Stimulated activated CD8-positive, alpha-beta memory T cell treated with anti-CD3 and anti-CD28 coated beads, Interleukin-15, amount 100 ng/mL, for 4 hours (primary cell): ENCODE measurements at places on chromosomes 5 and 9.

DNA sequence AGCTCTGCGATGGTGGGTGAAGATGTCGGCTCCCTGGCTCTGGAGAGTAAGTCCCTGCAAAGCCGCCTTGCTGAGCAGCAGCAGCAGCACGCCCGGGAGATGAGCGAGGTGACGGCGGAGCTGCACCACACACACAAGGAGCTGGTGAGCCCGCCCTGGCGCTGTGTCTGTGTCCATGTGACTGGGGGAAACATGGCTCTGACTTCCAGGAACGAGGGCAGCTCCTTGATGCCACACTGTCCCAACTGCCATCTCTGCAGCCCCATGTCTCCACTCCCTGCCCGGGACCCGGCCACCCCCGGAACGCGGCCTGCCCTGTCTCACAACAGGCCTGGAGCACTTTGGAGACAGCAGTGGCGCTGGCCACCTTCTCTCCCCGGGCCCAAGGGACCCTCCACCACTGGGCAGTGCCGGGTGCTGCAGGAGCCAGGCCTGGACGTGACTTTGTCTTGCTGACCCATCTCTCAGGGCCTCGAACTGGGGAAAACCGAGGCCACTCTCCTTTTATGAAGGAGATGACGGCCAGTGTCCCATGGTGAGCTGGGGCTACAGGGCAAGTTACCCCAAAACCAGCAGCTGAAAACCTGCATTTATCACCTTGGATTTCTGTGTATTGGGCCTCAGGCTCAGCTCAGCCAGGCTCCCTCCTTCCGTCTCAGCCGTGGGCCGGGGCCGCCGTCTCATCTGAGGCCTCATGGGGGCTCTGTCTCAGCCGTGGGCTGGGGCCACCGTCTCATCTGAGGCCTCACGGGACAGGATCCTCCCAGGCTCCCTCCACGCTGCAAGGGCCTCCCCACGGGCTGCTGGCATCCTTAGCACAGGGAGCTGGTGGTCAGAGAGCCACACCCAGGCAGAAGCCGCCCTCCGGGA is 28.6 kb downstream of the CEP72 start:
- DNase-seq: no peak

DNA sequence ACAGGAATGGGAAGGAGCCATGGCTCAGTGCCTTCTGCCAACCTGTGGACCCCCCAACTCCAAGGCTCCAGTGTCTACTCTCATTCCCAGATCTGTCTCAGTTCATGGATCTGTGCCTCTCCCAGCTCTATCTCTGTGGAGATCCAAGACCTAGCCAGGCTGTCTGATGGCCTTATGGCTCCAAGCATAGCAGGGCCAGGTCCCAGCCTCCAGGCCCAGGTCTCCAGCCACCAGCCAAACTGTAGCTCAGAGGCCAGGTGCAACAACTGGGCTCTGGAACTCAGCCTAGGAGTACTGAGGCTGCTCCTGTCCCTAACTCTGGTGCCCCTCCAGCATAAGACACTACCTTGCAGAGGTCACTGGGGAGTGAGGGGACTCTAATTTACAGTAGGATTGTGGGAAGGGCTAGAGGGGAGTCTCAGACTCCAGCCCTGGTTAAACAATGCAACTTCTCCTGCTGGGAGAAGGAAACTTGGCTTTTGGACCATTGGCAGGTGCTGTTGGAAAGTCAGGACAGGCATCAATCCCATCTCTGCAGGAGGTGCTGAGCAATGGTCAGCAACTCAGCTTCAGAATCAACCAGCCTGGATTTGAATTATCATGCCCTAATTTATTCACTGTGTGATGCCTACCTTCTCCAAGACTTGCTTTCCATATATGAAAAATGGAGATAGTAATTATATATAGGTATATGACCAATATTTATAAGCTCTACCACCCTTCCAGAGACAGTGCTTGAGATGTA is 63.0 kb downstream of the PCDH1 start:
- no peak for DNase-seq

DNA sequence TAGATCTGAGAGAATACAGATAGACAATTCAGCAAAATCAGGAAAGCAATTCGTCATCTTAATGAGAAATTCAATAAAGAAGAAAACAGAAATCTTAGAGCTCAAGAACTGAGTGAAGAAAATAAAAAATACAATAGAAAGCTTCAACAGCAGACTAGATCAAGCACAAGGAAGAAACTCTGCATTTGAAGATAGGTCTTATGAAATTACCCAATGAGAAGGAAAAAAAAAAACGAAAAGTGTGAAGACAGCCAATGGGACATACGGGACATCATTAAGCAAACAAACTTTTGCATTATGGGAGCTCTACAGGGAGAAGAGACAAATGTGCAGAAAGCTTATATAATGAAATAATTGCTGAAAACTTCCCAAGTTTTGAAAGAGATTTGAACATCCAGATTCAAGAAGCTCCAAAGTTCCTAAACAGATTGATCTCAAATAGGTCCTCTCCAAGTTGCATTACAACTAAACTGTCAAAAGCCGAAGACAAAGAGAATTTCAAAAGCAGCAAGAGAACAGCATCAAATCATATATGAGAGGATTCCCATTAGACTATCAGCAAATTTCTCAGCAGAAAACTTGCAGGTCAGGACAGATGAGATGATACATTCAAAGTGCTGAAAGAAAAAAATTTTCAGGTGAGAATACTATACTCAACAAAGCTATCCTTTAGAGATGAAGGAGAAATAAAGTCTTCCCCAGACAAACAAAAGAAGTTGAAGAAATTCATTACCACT is 10.8 kb upstream of the RLN2 start:
- DNase-seq: no peak

DNA sequence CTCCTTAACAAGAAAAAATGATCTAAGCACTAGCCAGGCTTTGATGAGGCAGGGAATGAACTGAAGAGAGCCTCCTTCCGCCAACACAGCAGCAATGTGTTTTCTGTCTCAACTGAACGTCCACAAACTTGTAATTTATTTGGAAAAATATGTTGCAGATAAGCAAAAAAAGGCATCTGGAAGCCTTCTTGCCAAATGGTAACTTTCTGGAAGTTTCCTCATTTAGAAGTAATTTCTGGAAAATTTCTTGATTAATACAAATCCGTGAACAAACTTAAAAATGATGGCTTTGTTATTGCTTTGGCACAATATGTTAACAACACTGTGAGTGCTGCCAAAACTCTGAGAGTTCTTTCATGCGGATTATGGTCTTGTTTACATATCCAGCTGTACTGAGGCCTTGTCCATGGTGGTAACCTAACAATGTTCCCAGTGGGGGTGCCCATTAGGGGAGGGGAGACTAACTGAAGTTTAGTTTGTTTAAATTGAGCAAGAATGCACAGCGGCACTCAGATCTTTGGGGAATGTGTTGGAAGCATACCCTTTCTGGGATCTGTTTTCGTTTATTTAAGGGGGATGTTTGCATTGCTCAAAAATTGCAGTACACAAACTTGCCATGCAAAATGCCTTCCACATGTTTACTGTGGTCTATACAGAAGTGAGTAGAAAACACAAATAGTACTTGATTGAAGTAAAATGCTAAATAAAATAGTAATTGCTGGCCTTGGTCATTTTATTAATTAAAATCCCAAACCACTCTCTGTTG is 334.7 kb downstream of the NR2F1-AS1 start:
- no peak for DNase-seq

- no peak for DNase-seq
Measured at GRCh38 chr5:4028384-4028783, 432.8 kb downstream of the IRX1 start.

DNA sequence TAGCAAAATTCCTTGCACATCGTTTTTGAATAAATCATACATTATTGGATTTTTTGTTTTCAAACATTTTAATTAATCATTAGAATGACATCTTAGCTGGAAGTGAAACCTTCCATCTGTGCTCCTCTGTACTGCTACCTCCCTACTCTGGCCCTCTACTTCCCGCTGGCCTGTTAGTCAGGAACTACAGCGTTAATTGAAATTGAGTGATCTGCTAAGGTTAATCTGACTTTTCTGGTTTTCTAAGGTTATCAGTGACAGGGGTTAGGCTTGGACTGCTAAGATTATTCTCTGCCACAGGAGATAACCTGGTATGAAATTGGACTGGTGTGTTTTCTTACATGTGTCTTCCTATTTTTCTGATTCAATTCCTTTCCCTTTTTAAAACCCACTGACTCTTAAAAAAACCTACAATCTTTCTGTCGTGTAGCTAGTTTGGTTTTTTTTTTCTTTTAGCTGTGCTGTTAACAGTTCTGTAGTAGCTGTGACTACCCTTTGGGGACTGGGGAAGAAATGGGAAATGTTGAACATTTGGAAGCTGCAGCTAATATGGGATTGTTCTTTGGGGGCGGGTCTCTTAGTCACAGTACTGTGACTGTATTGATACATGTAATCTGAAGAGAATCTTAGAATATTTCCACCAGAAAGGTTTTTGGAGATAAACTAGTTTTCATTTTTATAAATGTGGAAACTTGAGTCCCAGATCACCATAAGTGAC is 4.6 kb downstream of the KIF2A start:
- DNase-seq: no peak

GRCh38 chr9:92974161-92974661 is 26.9 kb downstream of the FGD3 start:
- DNase-seq: no peak

- DNase-seq: no peak
Measured at GRCh38 chr5:147170603-147171002, 64.2 kb upstream of the STK32A start.

DNA sequence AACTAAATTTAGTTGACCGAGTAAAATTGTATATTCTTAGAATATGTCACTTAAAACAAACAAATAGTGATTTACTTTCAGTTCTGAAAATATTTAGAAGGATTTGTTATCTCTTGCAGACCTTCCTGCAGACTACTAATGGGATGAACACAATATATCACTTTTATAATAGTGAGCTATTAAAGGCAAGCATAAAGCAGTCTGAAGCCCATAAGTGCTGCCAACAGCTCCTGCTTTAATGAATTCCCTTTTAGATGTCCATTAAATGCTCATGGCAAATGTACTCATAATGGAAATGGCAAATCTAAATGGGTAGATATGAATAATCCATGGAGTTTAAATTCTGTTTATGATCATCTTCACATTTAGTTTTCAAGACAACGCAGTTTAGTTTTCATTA is 170.2 kb downstream of the RANBP17 start:
- no peak for DNase-seq

DNA sequence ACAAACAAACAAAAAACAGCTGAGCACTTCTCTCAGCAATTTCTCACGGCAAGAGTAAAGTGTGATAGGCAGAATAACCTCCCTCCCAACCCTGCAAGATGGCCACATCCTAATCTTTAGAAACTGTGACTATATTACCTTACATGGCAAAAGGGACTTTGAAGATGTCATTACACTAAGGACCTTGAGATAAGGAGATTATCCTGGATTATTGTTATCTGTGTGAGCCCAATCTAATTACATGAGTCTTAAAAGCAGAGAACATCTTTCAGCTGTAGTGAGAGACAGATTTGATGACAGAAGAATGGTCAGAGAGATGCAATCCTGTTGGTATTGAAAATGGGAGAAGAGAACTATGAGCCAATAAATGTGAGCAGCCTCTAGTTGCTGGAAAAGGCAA is 347.9 kb downstream of the CDH9 start:
- DNase-seq: no peak

DNA sequence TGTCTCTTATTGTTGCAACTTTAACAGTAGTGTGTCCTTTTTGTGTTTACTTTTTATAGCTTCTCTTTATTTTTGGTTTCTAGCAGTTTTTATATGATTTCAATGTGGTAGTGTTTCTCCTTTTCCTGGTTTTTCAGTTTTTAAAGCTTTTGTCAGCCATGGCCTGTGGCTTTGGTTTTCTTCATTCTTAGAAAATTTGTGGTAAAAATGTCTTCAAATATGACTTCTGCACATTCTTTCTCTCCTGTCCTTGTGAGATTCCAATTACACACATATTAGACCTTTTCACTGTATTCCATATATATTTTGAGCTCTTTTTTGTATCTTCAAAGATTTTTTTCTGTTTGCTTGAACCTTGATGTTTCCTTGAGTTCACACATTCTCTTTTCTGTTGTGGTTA is 180.5 kb downstream of the CNTLN start:
- DNase-seq: no peak

- no peak for DNase-seq
Measured at GRCh38 chr5:125481506-125482465, 735.3 kb upstream of the ZNF608 start.

DNA sequence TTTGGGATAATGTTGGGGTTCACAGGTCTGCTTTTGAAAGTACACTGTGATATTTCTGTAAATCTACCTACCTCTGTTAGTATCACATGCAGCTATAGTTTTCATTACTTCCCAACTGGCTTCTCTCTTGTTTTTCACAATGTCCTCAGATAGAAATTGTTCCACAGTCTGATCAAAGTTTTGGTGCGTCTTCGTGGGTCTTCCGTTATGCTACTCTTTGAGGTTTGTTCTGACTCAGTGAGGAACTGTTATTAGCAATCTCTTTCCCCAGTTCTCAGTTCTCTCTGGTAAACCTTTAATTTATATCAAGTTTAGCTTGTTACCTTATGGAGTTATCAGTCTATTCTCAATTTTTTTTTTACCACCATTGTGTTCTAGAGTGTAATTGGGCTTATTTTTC is 2061.2 kb upstream of the CDH9 start:
- DNase-seq: no peak
